Mammary epithelial cell (primary cell): ENCODE measurements at places on chromosomes 12 and 14. TPM values are rescaled to one million over a fixed set of nuclear protein-coding genes. Genes with fewer than 3 reads are reported as not detected.

DNA sequence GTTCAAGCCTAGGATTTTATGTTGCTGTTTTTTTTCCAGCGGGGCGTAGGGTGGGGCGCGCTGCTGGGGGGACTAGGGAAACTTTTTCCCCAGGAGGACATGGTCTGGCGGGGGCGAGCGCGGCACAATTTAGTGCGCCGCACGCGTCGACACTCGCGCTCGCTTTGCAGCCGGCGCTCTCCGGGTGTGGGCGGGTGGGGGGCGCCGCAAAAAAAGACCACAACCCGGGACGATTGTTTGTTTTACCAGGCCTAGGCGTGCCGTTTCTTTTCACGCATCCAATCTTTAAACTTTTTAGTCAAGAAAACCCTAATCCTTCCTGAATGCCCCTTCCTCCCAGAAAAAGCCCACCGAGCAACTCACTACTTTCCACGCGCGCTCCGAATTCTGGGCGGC is 865 bp upstream of the ZFP36L1 start:
- DNase-seq = no peak

DNA sequence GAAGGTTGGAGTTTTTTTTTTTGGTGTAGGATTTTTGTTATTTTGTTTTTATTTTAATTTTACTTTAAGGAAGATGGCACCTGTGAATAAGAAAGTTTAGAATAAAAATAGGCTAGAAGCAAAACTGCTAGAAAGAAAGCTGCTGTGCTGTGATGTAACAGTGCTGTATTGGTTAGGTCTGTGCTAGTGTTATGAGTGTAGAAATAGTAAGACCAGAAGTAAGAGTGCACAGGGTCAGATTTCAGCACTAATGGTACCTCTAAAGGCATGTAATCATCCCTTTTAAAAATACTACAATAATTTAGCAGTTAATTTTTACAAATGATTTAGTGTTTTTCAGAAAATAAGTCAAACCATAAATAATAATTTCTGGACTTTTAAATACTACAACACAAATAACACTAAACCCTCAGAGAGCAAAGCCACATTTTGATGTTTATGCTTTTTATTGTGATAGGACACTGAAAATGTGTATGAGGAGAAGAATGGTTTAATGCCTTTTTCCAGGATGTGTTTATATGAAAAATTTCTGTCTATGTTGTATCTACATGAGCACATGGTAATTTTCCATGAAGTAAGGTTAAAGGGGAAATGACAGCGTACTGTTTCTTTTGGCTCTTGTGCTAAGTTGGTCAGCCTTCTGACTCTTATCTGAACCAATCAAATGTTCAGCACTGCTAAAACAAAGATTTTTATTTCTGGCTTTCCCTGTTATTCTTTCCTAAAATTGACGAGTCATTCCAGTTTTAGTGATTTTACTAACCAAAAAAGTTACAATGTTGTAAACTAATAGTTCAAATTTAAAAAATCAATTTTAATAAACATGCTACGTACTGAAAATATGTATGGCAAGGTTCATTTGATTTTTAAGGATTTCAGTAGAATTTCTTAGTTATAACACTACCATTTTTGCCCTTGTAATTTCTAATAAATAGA is 96.1 kb downstream of the PPHLN1 start:
- DNase-seq = peak; percentile 6

DNA sequence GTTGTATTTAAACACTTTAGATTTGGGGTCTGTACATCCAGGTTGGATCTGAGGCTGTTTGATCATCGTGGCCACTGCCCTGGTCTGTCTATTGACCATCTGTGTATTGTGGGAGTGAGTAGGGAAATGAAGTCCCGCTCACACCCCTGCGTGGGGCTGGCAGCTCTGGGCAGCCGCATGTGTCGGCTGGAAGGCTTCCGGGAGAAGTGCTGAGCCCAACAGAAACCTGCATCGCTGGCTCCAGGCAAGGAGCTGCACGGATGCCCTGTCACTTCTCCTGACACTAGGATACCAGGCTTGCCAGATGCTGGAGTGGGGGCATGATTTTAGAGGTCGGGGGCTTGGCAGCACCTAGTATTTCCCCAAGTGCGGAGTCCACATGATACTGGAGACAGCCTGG is 93.6 kb downstream of the PHETA1 start:
- no peak for DNase-seq

Gene GALNT6
- 4.1 TPM for polyA plus RNA-seq

DNA sequence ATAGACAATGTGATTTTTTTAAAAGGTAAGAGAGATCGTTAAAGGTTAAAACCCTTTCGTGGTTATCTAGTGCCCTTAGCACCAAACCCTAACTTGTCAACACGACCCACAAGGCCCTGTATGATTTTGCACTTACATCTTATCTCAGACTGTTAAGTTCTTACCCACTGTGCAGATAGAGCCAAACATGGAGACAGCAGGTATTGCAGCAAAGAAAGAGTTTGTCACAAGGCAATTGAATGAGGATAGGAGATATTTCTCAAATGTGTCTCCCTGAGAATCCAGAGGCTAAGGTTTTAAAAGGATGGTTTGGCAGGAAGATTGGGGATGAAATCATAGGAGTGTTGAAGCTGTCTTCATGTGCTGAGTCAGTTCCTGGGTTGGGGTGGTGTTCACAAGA is 313.4 kb downstream of the AEBP2 start:
- DNase-seq = no peak

- DNase-seq = no peak
These were observed 137.4 kb upstream of the C14orf180 start for GRCh38 chr14:104442107-104442551.

Gene CCDC38
- not detected for polyA plus RNA-seq
